ENCODE measurements at places on chromosomes 11 and 22.

GRCh38 chr11:128422576-128423370 lies 164.6 kb downstream of the ETS1 start:
- DNase-seq = no peak

DNA sequence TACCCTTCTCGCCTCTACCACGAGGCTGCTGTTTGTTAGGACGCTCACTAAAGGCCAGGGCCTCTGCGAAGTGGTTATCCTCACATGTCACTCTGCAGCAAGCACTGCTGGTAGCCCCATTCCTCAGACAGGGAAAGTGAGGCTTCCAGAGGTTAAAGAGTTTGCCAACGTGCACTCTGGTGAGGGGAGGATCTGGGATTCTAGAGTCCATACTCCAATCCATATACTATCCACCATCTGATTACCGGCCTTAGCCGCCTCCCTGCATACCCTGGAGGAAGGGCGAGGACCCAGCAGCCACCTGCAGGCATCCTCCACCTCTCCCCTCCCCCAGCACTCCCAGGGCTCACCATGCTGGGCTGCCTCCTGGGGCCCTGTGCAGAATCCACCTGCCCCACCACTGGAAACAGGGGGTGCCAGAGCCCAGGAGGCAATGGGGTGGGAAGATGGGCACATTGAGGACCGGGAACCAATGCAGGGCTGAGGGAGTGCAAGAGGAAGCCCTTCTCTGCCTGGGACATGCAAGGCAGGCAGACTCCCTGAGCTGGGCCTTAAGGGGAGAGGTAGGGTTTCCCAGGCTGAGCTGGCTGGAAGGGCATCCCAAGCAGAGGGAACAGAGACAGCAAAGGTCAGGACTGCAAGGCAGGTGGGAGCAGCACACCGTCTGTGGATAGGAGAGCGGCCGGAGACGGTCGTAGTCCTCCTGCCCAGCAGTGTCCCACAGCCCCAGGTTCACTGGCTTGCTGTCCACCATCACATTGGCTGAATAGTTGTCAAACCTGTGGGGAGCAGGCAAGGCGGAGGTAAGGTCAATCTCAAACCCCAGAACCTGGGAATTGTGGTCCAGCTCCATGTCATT lies 11.7 kb downstream of the RAC2 start:
- DNase-seq = no peak

DNA sequence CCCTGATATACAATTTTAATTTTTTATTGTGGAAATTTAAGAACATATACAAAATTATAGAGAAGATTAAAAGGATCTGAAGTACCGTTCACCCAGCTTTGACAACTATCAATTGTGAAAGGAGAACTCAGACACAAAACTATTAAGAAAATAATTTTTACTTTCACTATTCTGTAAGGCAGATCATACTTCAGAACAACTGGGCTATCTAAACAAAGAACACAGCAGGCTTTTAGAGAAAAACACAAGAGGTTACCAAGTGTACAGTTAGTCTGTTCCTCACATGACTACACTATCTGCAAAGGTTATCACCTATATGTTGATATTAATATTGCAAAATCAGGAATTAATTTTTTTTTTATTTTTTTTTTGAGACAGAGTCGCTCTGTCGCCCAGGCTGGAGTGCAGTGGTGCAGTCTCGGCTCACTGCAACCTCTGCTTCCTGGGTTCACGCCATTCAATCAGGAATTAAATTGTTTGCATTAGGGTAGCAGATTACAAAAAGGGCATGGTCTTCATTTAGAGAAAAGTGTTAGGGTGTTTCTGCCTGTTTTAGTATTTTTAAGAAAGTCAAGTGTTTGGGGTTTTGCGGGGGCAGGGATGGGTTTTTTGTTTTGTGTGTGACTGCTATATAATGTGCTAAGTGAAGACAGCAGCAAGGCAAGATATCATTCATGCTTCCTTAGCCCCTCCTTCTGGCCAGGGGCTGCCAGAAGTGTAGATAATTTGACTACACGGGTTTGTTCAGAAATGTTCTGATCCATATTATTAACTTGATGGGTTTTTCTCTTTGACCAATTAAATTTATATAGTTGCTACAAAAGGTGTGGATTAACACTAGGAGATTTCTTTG lies 27.6 kb upstream of the SIK2 start:
- DNase-seq = no peak

- no peak for DNase-seq
Observed at GRCh38 chr11:116693593-116694348, 79.0 kb downstream of the BUD13 start.

DNA sequence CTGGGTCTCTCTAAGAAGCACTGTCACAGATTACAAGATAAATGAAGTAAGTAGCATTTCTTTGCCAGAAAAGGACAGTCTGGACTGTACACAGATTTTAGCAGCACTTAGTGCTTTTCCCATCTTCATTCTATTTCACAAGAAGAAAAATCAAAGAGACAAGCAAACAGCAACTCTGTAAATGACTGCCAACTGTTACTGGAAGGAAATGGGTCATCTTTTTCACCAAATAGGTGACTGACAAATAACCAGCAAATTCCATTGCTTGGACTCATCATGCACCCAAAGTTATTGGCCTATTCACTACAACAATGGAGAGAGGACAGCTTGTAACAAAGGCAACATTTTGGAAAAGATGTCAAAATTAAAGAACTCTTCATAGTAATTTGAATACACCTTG lies 28.9 kb upstream of the CARD18 start:
- no peak for DNase-seq

DNA sequence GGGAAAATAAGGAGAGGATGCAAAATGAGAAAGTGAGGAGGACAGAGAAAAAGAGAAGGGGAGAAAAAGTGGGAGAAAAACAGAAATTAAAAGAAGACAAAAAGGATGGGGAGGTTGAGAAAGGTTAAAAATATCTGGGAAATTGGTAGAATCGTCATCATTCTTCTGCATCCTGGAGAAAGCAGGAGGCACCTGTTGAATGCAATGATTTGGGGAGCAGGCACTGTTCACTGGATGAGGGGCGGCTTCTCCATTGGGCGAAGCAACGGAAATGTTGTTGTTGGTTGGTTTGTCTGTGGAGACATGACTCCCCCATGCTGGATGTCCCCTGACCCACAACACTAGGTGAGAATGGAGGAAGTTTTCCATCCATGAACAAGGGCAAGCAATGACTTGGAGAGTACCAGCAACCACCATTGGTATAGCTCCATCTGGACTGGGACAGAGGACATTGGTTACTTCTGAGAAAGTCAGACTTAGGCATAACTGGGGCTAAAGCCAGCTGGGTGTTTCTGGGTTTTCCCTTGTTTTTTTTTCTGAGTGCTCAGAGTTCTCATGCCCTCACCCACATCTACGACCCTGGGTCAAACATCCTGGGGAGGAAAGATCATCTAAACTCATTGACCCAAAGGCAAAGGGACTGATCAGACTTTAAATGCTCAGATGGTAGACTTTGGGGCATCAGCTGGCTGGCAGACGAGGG lies 11.9 kb upstream of the CD44 start:
- DNase-seq = no peak

DNA sequence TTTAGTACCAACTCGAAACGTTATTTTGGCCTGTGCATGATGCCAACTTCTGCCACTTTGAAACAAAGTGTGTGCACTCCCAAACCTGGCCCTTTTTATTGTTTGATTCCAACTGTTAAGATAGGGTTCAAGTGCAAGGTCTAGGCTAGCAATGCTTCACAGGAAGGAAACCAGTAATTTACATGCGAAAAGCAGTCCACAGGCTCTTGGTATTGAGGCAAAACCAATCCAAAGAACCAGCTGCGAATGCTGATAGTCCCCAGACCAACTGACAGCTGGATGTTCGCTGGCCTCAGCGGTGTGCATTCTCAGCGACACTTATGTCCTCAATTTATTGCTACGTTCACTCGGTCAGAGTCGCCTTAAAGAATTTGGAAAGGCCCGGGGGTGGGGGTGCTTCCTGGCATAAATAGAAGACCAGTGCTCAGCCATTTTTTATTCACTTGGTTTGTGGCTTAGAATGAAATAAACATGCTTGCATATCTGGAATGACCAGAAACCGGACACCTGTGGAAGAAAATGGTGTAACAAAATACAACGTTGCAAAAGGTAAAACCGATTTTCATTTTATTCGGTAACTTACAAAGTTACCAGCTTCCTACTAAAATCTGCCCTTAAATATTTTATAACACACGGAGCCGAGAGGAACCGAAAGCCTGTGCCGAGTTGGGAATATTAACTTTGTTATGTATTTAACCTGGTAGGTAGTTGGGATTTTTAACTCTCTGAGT lies 1.6 kb downstream of the CPT1A start:
- DNase-seq = peak; percentile 20

DNA sequence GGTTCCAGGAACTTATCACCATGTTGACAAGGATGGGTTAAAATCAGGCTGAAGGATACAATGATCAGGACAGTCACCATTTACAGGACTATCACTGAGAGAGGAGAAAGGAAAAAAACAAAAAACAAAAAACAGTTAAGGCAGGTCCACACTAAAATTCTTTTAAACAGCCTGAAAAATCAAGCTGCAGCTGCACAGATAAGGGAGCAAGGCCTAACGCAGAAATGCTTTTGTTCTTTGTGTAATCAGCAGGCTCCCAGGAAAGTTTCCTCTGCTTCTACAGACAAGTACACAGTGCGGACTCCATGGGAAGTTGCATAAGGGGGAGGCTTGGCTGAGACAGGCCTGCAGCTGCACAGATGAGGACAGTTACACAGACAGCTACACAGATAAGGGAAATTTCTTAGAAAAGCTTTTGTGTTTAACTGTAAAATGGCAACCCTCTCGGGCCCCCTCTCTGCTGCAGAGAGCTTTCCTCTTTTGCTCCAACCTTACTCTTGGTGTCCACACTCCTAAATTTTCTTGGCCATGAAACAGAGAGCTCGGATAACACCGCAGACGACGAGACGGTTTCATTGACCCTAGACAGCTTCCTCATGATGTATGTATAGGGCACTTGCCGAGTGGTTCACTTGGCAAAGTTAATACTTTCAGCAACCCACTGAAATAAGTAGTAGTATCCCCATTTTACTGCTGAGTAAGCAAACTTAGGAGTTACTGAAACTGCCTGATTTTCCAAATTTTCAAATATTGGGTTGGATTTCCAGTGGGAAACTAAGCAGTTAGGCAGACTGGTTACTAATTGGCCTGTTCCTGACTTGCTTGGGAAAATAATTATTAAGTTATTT lies 45.5 kb downstream of the PIWIL3 start:
- no peak for DNase-seq

- DNase-seq = no peak
Observed at GRCh38 chr11:128379587-128380580, 207.5 kb downstream of the ETS1 start.

DNA sequence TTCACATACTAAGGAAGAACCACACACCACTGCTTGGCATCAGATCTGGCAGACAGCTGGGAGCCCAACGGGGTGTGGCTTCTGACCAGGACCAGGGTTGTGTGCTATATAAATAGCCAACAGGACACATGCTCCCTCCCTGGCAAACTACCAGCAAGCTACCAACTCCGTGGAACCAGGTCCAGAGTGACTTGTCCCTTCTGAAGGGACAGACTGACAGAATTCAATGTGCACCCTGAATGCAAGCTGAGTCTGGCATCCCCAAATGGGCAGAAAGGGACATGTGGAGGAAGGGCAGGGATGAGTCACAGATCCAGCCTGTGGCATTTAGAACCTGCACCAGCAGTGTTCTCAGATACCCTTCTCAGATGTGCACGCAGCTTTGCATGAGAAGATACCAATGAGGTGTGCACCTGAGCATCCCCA lies 92.9 kb downstream of the MICAL3 start:
- DNase-seq = no peak

GRCh38 chr22:45925811-45926351 lies 51.1 kb downstream of the WNT7B start:
- no peak for DNase-seq

DNA sequence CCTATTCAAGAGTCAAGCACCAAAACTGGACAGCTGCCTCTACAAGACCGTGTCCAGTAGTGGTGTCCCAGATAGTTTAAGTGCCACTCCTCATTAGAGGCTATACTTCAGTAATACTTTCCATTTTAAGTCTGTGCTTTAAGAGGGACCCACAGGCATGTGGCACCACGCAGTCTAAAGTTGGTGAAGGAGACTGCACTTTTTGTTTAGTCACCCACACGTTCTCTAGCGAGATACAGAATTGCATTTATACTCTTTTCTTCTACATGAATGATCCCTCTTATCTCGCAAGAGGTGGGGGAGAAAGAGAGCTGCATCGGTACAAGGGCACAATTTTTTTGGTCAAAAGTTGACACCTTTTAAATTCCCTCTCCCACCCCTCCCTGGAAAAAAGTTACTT lies 41.5 kb downstream of the DDX6 start:
- DNase-seq = no peak

GRCh38 chr11:115996808-115997188 lies 492.6 kb upstream of the CADM1 start:
- DNase-seq = no peak

DNA sequence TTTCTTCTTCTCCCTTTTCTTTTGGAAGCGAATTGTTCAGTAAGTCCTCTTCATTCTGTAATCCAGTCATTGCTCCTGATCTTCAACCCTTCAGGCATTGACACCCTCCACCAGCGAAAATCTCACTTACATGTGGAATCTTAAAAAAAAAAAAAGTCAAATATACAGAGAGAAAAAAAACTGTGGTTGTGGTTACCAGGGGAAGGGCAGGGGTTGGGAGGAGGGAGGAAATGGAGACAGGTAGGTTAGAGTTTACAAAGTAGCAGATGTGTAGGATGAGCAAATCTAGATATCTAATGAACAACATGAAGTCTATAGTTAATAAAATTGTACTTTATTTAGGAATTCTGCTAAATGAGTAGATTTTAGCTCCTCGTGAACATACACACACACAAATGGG lies 17.7 kb upstream of the TMEM123 start:
- DNase-seq = no peak

DNA sequence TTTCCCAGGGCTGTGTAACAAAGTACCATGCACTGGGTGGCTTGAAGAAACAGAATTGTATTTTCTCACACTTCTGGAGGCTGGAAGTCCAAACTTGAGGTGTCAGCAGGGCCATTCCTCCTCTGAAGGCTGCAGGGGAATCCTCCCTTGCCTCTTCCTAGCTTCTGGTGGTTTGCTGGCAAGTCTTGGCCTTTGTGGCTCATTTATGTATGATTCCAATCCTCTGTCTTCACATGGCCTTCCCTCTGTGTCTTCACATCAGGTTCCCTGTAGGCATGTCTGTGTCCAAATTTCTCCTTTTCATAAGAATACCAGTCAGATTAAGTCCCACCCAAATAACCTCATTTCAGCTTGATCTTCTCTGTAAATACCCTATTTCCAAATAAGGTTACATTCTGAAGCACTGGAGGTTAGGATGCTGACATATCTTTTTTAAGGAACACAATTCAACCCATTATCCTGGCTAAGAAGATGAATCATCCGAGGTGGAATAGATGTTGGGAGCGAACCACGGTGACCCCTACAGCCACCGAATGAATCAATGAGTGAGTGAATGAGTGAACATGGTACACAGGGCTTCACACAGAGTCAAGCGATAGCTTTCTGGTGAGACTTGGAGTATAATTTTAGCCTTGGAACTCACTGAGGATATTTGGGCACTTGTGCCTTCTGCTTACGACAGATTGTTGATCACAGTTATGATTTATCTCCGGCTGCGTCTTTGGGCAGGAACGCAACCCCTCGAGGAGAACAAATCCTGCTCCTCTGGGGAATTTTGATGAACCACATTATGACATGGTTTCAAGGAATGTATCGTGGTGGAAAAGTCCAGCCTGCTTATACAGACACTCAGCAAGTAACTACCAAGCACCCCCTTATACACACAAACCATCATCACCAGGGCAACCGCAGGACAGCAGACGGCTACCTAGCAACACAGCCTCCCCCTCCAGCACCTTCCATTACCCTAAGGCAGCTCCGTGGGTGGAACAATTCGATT lies 34.3 kb upstream of the MICAL2 start:
- DNase-seq = no peak

GRCh38 chr11:17719028-17719937 lies at the start of gene MYOD1:
Gene MYOD1 (plus strand): TSS chr11:17719571. CDS start chr11:17719783, 212 bp downstream.
- DNase-seq = no peak

- peak; percentile 65 for DNase-seq
Observed at GRCh38 chr11:129815596-129816461, at the start of gene TMEM45B. Gene TMEM45B (plus strand): TSS chr11:129815848. CDS start chr11:129852483, 36,635 bp downstream.

All from SHP77 (cell line).